GM13976 (cell line): ENCODE measurements at places on chromosomes 1 and 21.
A peak's percentile ranks its signal among the peaks of the same experiment; 100 is the strongest.

- no peak for DNase-seq
Observed at GRCh38 chr21:28856588-28857250, 136.0 kb downstream of the LTN1 start.

DNA sequence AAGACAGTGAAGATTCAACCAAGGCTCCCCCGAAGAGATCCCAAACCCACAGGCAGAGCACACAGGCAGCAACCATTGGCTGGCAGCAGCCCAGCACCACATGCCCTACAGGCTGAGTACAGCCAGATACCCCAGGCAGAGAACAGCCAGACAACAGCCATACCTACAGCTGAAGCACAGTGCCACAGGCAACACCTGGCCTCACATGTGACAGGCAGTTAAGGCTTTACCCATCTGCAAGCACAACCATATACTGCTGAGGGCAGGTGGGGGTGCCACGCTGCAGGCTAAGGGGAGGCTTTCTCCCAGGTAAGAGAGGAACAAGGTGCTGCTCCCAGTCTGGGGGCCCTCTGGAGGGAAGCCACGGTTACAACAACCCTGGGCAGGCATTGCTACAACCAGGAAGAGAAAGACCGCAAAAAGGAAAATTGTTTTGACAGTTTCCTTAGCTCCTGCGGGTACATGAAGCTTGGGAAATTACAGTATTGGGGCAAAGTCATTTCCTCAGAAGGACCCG lies 12.3 kb downstream of the CHIT1 start:
- DNase-seq: no peak

- DNase-seq: no peak
Observed at GRCh38 chr1:159862031-159862430, 426 bp downstream of the VSIG8 start.

GRCh38 chr1:179127163-179127895 lies 45.5 kb downstream of the TOR3A start:
- DNase-seq: no peak

GRCh38 chr1:168672278-168672677 lies 56.7 kb downstream of the DPT start:
- no peak for DNase-seq

DNA sequence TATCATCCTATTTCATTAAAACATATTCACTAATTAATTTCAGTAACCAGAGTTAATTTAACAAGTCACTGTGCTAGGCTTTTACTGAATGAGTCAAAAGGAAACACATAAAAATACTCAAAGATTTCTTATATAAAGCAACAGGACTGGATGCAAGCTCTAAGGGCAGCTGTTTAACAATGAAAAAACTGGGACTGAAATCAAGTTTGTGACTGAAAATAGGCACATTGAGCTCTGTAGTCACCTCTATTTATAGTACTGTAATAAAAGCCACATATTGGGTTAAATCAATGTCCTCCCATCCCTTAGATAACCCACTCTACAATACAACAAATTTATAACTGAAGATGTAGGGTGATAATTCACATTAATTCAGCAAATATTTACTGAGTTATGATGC lies 52.4 kb downstream of the SMYD3 start:
- DNase-seq: no peak

- DNase-seq: no peak
Observed at GRCh38 chr1:12356004-12356890, 126.4 kb downstream of the VPS13D start.

DNA sequence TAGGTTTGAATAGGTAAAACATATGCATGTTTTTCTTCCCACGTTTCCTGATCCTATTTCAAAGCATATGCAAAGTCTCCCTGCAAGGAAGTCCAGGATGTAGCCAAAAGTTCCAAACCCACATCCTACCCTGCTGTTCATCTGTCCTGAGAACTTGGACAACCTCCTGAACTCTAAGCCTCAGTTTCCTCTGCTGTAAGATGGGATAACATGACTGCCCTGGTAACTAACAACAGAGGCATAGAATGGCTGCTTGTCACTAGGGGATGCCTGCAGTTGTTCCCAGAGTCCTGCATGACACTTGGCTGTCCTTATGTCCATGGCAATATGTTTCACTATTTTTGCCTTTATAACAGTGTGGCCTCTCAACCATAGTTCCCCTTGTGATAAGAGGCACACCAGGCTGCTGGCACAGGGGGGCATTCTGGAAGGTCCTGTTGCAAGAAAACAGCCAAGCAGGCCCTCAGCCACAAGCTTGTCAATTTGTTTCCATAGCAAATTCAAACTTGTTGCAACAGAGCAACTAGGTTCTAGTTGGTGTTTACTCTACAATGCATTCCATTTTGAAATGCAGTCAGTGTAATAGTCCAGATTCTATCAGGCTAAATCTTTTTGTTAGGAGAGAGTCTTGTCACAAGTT lies 1.5 kb upstream of the HDGF start:
- DNase-seq: no peak

DNA sequence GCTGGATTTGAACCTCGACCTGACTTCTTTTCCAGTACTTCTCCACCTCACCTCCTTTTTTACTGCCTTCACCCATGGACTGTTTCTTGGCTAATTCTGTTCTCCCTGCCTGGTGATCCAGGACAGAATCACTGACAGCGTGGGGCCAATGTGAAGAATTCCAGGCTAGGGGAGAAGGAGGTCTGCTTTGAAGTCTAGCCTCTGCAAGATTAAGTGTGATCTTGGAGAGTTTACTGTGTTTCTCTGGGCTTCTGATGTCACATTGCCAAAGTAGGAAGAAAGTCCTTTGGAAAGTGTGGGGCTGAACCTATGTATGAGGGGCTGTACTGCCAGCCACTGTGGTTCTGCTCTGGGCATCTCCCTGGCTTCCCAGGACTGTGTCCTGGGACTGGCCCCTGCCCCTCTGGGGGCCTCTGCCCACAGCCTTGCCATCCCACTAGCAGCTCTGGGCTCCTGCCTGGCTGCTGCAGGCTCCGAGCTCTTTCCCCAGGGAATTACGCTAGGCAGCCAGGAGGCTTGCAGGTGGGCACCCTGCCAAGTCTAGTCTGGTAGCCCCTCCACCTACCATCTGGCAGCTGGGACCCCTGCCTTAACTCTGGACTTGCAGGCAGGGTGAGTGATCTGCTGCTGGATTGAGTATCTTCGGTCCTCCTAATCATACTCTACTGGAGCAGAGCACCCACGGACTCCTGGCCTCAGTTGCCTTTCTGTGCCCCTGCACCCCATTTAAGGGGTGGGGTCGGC lies 52.2 kb downstream of the YARS1 start:
- DNase-seq: peak; percentile 11

DNA sequence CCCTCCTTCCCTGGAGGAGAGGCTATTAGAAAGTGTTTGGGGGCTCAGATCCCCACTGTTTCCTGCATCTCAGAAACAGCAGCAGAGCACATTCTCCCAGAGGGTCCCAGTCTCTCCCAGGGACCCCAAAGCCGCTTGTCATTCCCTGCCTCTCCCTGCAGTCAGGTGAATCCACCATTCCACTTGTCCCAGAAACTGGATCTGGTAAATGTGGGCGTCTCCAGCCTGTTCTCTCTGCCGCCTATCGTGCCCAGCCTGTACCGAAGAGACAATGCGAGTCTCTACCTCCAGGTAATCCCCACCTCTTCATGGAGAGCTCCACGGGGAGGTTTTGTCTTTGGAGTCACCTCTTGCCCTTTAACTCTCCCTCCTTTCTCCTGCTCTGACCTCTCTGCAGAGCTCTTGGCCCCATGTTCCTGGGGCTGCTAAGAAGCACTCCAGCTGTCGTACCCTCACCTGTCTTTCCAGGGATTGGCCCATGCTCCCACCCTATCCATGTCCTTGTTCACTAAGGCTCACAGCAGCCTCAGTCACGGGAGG lies 26.9 kb downstream of the INAVA start:
- DNase-seq: no peak

DNA sequence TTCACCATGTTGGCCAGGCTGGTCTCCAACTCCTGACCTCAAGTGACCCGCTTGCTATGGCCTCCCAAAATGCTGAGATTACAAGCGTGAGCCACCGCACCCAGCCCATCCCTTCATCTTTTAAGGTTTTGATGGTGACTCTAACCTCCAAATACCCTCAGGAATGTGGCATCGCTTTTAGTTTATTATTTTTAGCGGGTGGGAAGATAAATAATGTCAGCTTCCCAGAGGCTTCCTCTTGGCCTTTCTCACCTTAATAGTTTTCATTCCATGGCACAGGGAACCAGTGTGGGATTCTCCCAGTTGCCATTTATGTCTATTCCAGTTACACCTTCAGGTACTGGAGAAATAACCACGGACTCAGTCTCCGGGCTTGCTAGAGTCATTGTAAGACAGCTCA lies 92.1 kb upstream of the LRRN2 start:
- DNase-seq: no peak

GRCh38 chr1:63730211-63730610 lies 43.6 kb upstream of the ROR1 start:
- no peak for DNase-seq

DNA sequence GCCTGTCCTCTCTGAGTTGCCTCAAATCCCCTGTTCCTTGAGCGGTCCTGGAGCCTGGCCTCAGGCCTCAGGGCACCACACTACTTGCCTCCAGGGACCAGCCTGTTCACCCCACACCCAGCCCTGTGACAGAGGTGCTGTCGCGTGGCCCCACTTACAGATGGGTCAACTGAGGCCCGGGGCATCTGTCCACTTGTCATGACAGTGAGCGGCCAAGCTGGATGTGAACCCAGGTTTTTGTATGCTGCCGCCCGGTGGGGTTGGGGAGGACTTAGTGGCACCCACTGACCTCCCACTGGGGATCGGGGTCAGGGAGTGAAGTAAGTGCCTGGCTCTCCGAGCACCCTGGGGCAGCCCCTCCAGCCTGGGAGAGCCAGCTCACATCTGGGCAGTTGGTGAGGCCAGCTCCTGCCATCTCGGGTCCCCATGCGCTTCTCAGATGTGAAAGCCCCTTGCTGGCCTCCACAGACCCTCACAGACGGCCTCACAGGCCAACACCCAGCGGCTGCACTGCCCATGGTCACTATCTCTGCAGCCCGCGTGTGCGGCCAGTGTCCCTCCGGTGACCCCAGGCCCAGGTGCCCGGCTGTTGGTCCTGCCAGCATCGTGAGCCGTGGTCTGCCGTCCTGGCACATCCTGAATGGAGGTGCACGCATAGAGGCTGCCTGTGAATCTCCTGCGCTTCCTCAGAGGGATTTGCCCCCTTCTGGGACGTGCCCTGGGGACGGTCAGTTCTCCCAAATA lies 9.3 kb upstream of the FAAP20 start:
- no peak for DNase-seq

DNA sequence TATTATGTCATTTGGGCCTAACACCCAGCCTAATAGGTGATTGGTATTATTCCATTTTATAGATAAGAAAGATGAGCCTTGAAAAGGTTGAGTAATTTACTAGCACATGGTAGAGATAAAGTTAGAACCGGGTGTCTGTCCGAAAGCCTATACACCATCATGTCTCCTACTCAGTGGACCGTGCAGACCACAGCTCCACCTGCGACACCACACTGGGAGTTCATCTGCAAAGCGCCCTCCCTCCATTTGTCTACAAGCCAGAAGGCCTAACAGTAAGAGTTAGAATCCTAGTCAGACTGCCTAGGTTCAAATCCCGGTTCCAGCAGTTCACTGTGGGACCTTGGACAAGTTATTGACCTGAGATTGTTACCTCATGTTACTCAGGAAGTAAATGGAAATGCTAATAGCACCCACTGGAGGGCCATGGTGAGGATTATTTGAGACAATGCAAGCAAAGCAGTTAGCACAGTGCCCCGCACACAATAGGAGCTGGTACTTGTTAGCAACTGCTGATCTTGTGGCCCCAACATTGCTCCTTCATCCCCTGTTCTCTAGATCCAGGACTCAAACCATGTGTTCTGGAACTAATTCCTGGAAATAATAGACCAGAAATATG lies 20.5 kb downstream of the ARMH1 start:
- DNase-seq: peak; percentile 66

- DNase-seq: no peak
Observed at GRCh38 chr21:36730291-36731281, 31.7 kb downstream of the SIM2 start.

GRCh38 chr1:156856282-156856785 lies 2.6 kb downstream of the INSRR start:
- DNase-seq: no peak

DNA sequence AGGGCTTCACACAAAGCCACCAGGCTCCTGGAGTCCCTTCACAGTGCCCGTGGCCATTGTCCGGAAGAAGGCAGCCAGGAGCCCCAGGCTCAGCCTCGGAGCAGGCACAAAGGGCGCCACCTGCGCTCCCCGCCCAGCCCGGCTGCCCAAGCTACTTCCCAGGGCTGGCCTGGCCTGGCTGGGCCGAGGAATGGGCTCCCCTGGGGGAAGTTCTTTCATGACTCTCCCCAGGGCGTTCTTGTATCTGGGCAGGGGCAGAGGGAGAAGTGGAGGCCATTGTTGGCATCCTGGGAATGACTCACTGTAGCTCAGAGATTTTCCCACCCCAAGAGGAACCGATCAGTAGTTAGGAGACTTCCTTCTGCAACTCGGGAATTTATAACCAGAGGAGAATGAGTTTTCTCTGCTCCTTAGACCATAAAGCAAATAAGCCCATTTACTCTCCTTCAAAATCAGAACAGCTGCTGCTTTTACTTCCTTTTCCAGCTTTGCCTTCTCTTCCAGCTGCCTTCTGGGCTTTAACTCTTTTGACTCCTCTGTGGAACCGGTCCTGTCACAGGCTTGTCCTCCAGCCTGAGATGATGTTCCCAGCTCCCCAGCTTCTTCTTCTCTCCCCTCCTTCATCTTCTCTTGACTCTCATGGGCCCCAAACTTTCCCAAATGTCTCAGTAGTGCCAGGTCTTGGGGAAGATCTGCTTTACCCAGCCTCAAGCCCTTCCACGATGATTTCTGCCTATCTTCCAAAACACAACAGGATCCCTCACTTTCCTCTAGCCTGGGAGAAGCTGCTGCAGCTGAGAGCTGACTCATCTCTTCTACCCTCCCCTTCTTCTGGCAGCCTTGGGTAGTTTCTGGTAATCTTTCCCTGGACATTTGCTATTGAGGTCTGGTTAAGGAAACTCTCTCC lies 118.7 kb upstream of the CD34 start:
- DNase-seq: no peak
